ENCODE measurements at places on chromosomes 4 and X.

- no peak for DNase-seq
Observed at GRCh38 chr4:141580523-141580922, 55.9 kb upstream of the IL15 start.

GRCh38 chrX:55167901-55168300 lies 52.2 kb upstream of the PAGE5 start:
- DNase-seq: no peak

- DNase-seq: no peak
Observed at GRCh38 chr4:138053641-138054301, 188.4 kb downstream of the SLC7A11 start.

DNA sequence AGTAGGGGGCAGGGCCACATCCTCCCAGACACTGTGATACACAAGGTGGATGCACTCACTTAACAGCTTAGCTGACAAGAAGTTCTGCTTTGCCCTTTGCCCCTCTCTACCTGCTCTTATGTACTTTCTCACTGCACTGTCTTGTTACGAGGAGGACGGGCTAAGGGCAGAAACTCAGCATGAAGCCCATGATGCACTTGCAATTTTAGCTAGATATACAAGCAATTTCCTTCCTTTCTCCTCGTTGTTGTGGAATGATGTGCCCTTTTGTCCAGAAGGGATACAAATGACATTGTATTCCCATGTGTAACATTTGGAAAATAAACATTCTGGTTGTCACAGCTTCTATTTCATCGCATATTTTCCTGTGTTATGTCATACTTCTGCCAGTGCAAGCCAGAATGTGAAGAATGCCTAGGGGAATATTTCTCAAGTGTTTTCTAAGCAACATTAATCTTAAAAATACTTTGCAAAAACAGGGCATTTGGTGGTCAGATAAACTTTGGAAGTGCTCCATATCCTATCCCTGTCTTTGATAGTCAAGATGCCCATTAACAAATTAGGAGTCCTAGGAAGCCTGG lies 47.2 kb downstream of the MAOA start:
- DNase-seq: no peak

- DNase-seq: no peak
Observed at GRCh38 chr4:89715631-89716030, 121.3 kb downstream of the SNCA start.

DNA sequence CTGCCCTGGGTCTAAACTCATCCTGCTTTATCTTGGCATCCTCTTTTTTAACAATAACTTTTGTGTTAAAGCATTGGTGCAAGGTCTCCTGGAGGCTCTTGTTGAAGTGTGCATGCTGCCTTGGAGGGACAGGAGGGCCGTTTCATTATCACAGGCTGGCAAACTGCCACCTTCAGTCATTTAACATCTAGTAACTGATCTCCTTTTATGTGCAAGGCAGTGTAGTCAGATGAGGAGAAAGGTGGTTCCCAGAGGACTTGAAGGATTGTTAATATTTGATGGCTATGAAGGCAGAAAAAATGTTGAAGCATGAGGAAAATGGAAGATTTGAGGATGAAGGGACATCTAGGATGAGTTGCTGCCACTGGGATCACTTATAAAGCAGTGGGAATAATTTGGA lies 439.4 kb downstream of the RAPGEF2 start:
- DNase-seq: no peak

DNA sequence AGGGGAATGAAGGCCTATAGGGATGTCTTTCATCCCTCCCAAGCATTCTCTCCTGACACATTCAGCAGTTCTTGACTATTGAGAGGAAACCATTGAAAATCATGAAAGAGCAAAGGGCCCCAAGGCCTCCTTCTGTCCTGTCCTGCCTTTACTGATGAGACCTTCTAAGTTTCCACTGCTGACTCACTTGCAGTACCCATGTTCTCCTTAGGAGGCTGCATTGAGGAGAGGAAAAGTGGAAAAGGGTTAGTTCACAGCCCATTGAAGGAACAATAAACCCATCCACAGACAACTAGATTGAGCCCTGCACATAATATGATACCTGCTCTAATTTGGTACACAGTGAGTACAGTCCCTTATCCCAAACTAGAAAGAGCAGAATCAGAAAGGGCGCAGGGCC lies 115.1 kb upstream of the PNPLA4 start:
- DNase-seq: no peak

DNA sequence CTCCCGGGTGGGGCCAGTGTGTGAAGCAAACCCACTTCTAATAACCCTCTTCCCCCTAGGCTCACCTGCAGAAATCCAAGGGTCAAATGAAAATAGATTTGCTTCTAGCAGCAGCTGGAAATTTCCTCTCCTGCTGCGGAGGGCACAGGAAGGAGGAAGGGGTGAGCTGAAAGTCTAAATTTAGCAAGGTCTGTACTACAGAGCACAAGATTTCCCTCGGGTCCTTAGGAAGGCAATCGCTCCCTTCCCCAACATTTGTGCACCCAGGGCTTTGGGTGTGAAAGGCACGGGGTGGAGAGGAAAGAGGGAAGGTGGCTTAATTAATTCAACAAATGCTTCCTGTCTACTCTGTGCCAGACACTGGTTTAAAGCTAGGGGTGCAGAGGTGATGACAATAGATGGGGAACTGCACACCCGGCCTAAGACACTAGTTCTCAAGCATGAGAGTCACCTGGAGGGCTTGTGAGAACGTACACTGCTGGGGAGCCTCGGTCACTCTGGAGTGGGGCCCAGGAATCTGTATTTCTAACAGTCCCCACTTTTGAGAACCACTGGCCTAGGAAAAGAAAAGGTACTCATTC lies 204.4 kb downstream of the NSUN7 start:
- no peak for DNase-seq

DNA sequence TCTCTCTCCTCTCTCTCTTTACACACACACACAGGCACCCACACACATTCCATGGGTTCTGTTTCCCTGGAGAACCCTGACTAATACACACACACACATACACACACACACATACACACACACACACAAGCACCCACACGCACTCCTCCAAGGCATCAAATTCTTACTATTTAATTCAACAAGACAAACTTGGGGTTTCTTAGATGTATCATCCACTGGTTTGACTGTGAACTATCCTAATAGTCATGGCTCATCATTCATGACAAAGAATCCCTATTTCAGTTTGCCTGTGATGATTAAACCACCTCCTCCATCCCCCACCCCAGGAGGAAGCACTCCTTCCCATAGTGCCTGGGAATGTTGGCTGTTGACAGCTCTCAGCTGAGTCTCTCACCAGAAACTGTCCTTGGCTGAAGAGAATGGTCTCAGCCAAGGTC lies 98.2 kb downstream of the USP46 start:
- no peak for DNase-seq

Data from stimulated activated CD8-positive, alpha-beta memory T cell treated with anti-CD3 and anti-CD28 coated beads, Interleukin-7, amount 100 ng/mL, for 48 hours (primary cell).